ENCODE measurements at places on chromosomes 7 and 10.
A peak's percentile ranks its signal among the peaks of the same experiment; 100 is the strongest.

DNA sequence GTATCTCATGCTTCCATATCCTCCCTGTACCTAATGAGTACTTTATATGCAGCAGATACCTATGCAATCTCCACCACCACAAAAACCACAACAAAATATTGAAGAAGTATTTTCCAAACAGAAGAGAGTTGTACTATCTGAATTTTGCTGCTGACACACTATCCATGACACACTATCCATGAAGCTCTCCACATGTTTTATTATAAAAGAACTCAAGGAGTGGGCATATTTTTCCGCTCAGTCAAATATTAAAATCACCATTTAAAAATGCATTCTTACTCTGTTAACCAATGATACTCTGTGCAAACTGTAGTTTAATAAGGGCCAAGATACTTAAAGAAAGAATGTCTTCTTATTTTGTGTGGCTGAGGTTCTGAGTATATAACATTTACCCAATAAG lies 2.8 kb downstream of the BET1 start:
- DNase-seq: no peak

- DNase-seq: no peak
Observed at GRCh38 chr7:55260676-55261385, 104.3 kb upstream of the LANCL2 start.

DNA sequence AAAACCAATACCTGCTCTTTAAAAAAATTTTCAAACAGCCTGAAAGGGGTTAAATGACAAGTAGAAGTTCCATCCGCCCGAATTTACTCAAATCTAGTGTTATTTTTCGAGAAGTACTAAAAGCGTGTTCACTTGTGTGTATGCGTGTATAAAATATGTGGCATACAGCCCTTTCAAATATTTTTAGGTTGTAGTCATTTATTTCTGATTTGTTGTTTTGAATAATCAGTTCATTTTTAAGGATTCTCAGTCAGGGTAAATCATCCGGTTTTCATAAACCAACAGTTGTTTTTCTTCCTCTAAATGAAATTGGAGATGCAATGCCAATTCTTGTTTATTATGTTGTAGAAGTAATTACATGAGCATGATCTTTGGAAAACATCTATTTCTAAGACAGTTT lies 6.9 kb upstream of the SUN1 start:
- no peak for DNase-seq

- no peak for DNase-seq
Observed at GRCh38 chr10:86657011-86657395, 2.7 kb downstream of the OPN4 start.

- no peak for DNase-seq
Observed at GRCh38 chr7:26189697-26190096, 10.8 kb downstream of the HNRNPA2B1 start.

GRCh38 chr7:95725205-95725604 lies 47.1 kb upstream of the DYNC1I1 start:
- no peak for DNase-seq

GRCh38 chr10:100746784-100747455 lies 1.5 kb downstream of the PAX2 start:
- no peak for DNase-seq

- no peak for DNase-seq
Observed at GRCh38 chr10:34966451-34966850, 123.7 kb downstream of the CUL2 start.

GRCh38 chr10:7258948-7259523 lies 151.8 kb downstream of the SFMBT2 start:
- peak; percentile 63 for DNase-seq

DNA sequence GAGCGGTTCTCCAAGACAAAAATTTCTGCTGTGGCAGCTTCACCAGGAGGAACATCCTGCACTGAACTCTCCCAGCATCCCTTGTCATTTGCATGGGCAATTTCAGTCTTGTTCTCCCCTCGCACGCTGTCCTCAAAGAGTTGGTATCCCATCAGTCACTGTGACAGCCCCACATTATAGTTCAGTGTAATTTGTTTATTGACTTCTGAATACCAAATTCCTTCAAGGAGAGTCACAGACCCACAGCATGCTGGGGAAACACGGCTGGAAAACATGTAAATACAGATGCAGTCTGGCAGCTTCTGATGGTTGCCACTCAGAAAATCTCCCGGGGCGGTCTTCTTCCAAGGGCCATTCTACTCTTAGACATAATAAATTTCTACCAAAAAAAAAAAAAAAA lies 151.0 kb upstream of the NEBL start:
- DNase-seq: no peak

DNA sequence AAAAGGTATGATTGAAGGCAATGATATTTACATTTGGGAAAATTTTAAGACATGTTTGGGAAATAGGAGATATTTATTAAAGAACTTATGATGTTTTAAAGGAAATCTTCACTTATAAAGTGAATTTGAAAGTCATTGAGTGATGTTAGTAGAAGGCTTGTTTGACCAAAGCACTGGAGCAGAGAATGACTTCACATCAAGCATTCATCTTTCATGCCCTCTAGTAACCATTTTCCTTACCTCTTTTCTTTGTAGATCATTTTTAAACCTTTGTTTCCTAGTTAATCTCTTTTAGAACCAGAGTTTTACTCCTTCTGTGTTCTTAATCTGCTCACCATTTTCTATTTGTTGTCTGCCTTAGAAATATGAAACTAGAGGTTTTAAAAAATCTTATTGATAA lies 111.3 kb upstream of the FOXP2 start:
- DNase-seq: no peak

- DNase-seq: no peak
Observed at GRCh38 chr10:110330675-110331074, 26.0 kb upstream of the SMNDC1 start.

GRCh38 chr10:49649294-49649693 lies 30.2 kb upstream of the C10orf53 start:
- DNase-seq: no peak

- DNase-seq: no peak
Observed at GRCh38 chr10:132375795-132376297, 21.2 kb upstream of the PWWP2B start.

DNA sequence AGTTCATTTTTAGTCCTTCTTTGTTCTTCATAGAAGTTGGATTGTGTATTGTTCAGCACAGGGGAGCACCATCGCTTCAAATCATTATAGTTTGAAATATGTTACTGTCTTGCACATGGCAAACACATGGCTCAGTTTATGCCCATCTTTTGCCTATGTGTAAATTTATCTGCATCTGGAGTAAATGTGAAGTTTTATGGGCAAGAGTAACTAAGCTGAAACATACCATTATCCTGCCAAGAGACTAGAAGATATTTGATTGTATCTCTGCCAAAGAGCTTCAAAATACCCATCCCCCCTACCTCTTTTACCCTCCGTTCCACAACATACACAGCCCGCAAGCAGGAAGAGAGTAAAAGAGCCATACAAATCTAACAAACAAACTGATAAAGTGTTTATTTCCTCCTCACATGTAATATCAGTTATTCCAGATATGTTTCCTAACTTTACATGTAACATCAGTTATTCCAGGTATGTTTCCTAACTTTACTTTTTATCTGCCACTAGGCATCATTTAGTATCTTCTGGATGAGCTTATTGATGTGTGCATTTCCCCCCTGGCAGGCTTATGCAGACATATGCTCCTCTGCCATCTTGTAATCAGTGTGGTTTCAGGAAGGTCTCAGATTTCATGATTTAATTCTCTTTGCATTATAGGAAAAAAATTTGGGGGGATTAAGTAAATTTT lies 127.7 kb downstream of the SRI start:
- no peak for DNase-seq

DNA sequence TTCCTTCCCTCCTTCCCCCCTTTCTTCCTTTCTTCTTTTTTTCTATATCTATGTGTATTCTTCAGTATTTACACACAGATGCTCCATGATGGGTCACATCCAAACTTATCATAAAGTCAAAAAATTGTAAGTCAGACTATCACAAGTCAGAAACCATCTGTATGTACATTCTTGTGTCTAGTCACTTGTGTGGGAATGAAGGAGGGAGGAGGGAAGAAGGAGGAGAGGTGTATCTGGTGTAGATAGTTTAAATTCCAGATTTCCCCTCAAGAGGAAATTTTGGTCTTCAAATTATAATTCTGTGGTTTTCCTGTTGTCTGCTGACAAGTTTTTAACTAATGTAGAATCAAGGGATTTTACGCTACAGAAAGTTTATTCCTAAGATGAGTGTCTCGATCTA lies 287.2 kb downstream of the ETV1 start:
- DNase-seq: no peak

GRCh38 chr7:22146961-22147512 lies 201.3 kb upstream of the CDCA7L start:
- no peak for DNase-seq

DNA sequence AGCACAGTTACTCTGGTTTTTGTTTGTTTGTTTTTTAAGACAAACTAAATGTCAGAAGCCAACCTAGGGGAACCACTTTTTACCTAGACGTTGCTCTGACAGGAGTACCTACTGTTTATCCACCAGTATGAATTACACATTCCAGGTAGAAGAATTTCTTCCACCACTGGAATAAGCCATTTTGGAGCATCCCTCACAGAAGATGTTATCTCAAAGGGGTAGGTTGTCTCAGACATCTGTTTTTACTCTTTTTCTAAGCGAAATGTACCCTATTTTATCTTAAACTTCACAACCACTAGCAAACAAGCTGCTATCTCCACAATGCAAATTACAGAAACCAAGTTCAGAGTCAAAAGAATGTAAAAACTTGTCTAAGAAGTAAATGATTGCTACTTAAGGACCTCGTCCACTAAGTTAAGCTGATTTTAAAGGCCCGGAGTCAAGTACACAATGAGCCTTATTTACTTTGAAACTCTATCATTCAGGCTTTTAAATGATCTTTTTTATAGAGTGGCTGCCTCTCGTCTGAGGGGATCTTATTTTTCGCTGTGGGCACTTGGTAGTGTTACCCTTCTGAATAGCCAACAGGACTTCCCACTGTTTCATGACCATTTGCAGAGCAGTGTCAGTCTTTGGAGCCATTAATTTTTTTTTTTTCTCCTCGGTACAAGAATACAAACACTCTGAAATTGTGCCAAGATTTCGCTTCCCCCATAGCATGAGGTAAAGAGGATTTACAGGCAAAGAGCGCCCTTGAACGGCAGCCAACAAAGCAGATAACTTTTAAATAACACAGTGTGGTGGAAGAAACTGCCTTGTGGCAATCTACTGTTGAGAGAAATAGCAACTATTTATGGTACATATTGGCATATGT lies 15.7 kb upstream of the ARMC3 start:
- no peak for DNase-seq

DNA sequence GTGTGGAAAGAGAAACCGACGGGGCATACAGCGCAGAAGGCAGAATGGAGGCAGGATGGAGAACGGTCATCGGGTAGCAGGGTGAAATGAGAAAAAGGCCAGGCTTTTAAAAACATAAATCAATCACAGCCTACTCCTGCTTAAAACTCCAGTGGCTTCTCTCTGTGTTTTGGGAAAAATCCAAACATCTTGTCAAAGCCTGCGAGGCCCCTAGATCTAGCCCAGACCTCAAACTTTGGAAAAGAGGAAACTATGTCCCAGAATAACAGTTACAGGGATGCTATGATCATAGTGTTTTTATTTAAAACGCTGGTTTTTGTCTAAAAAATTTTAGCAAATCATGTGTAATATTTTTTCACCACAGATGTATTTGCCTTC lies 41.1 kb downstream of the PPP1R3C start:
- DNase-seq: no peak

GRCh38 chr10:18254692-18255091 lies 114.5 kb downstream of the CACNB2 start:
- no peak for DNase-seq

DNA sequence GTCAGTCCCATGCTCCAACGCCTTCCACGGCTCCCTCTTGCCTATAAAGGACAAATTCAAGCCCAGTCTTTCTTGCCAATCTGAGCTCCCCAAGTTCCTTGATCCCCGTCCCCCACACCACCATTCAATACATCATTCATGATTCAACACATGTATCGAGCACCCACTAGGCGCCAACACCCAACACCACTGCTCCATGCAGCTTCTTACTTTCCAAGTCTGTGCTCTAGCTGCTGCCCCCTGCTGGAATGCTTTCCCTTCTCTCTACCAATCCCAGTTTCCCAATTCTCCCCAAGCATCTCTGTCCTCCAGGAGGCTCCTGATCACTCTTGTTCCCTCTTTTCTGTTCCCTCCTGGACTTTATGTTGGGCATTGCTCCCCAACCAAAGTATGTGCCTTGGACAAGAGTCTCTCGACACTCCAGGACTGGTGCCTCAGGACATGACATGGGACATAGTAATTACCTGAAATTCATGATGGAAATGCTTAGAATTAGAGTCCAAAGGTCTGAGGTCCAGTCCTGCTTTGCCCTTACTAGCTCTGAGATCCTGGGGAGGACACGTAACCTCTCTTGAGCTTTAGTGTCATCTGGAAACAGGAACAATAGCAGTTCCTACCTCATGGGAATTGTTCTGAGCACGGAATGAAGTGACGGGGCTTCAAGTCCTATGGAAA lies 172.7 kb downstream of the NEURL1 start:
- DNase-seq: no peak

DNA sequence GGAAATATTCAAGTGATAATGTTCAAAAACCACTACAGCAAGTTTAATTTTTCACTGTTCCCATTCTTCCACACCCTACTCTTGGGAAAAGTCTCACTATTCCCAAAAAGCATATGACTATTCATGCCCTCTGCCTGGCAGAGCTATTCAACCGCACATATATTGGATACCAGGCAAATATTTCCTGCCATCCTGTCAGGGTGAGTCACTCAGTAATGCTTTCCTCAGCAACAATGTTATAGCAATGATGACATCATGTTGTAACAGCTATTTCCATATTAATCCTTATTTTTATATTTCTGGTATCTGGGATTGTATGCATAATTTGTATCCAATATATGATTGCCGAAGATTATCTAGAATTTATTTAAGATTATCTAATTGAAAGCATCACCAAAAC lies 114.0 kb upstream of the PLXDC2 start:
- no peak for DNase-seq

- no peak for DNase-seq
Observed at GRCh38 chr10:26799342-26799741, 61.4 kb downstream of the ABI1 start.

DNA sequence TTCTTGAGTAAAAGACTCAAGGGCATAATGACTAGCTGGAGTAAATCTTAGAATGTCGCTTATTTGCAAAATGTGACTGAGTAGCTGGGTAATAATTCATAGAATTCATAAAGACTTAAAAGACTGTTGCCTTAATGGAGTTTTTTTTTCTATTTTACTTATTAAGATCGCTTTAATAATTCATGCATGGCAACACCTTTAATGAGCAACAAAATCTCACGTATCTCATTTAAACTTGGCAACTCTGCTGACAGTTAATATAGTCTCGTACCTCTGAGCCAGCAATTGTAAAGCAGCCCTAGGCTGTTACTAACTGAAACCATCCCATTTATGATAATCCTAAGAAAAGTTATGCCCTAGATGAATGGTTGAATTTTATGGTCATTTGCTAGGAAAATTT lies 87.8 kb upstream of the SLC26A5 start:
- DNase-seq: no peak

- DNase-seq: no peak
Observed at GRCh38 chr10:92719991-92720830, 30.5 kb downstream of the HHEX start.

DNA sequence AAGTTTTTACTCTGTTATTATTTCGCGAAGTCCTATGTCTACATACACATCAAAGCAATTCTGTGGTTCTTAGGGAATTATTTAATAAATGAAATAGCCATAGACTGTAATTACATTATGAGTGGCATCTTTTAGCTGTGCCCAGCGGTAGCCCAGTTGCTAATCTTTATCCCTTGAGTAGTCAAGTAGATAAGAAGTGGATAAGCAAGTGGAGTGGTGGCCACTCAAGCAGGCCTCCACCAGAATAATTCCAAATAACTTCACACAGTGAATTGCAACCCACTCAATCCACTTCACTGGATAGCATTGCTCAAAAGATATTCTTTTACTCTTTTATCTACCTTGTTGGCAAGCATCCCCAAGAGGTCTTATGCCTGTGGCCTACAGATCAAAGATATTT lies 349.7 kb downstream of the AUTS2 start:
- DNase-seq: no peak
